ENCODE measurements at places on chromosomes 7 and 10. TPM values are rescaled to one million over a fixed set of nuclear protein-coding genes. Genes with fewer than 3 reads are reported as not detected.

The CFTR gene
- total RNA-seq, result not detected

The RPEL1 gene
- not detected for total RNA-seq

The OPN1SW gene
- not detected for total RNA-seq

The OR13A1 gene
- total RNA-seq, result not detected

The OR9A2 gene
- not detected for total RNA-seq

The FAM25G gene
- not detected for total RNA-seq

Data from T-helper 1 cell treated with Interleukin-12 subunit alpha and Interleukin-12 subunit beta and Interleukin-4 antibody, amounts not matched to agents 30 ng/mL and 1 ng/mL, for 36 hours (primary cell).